ENCODE measurements at places on chromosomes 16 and 17.
A peak's percentile ranks its signal among the peaks of the same experiment; 100 is the strongest.

- DNase-seq, result no peak
Observed at GRCh38 chr17:8831234-8831849, 32.2 kb upstream of the MFSD6L start.

GRCh38 chr17:79262624-79263023 lies 188.0 kb downstream of the ENGASE start:
- DNase-seq, result no peak

DNA sequence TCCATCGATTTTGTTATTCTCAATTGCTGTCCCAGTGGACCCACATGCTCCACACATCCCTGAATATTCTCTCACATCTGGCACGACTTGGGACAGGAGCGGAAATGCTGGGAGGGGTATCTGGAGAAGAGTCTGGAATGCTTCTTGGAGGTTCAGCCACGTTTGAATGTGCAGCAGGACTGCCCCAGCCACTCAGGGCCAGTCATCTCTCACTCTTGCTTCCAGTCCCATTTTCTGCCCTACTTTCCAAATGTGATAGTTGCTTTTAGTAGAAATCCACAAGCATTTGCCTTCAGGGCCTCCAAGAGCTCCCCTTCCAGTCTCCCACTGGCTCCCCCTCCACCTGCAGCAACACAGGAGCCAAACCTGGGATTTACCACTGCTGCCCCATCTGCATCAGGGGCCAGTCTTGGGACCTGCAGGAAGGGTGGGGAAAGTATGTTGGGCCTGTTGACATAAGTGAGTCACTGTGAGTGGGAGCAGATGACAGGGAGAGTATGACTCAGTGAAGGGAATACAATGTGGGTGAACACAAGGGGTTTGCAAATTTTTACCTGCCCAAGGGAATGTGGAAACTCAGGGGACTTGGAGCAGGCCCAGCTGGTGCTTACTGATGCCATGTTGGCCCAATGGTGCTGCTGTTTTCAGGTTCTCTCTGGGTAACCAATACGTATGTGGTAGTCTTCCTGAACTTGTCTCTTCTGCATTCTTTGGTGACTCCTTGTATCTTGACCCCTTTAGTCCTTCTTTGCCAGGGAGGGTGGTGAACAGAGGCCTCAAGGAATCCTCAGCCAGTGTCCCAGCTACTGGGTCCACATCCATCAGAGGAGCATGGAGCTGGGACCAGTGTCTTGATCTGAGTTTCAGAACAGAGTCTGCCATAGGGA lies 78.8 kb upstream of the CRHR1 start:
- peak; percentile 20 for DNase-seq

GRCh38 chr16:89759746-89760340 lies 38.5 kb downstream of the ZNF276 start:
- no peak for DNase-seq

- DNase-seq, result no peak
Observed at GRCh38 chr17:20960871-20961270, 81.9 kb downstream of the USP22 start.

- DNase-seq, result no peak
Observed at GRCh38 chr16:68236137-68236825, 354 bp upstream of the ESRP2 start.

DNA sequence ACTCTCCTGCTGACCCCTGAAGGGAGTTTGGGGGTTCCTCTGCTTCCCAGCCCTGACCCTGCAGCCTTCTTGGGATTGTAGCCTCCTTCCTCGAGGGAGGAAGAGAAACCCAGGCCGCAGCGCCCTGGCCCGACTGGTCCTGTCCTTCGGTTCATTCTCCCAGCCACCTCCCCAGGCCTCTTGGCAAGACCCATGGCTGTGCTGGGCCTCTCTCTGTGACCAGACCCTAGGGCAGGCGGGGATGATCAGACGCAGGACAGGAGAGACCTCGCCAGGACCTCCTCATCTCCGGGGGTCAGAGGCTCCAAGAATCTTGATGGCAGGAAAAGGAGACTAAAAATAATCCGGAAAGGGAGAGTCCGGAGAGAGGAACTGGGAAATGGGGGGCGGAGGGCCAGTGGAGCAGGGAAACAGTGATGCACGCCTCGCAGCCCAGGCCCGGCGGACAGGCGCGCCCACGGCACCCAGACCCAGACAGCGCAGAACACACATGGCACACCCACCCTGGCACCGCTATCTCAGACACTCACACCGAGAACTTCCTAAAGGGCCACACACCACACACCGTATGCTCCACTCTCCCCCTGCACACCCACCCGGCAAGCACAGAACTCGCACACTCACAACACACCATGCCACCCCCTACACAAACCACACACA lies 1.2 kb downstream of the ARHGEF15 start:
- DNase-seq, result no peak

DNA sequence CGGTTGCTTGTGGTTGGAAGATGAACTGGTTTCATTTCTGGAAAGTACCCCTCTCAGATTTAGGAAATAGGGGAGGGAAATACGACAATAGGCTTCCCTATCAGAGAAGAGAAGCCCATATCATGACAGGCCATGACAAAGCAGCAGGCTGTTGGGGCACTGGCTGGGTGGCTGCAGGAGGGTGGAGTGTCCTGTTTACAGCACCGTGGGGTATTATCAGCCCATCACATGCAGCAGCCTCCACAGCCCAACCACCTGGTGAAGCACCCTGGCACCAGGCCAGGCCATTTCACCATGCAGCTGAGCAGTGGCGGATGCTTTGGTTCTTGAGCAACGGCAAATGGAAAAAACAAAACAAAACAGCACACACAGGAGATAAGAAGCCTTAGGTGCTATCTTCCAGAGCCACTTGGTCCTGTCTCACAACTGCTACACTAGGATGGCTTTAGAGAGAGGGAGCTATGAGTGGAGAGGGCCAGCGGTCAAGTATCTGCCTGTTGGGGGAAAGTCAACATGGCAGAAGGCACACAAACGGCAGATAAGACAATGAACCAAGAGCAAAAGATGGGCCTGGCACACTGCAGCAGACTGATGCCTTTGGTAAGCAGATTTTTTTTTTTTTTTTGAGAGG lies 24.2 kb downstream of the FAM117A start:
- DNase-seq, result peak; percentile 91

- no peak for DNase-seq
Observed at GRCh38 chr17:7673239-7673638, 14.1 kb downstream of the TP53 start.

DNA sequence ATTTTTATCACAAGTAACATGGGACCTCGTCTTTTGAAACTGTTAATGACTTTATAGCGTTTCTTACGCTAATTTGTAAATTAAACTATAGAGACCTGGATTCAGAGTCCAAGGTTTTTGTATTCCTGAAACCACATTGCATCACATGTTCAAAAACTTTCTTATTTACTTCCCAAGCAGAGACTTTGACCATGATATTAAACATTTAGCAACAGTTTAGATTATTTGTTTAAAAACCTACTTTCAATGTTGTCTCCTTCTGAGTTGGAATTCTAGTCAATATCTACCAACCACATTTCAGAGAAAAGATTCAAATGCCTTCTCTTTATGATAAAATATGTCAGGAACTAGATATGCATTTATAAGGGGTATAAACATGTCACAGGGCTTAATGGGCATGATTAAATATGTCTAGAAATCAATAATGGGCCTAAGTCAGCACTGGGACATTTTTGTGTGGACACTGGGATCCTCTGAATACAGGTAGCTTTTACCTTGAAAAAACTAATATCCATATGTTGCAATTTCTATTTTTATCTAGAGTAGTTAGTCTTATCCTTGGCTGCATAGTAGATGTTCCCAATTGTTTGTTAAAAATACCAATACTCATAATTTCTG lies 6.3 kb upstream of the APOH start:
- DNase-seq, result no peak

DNA sequence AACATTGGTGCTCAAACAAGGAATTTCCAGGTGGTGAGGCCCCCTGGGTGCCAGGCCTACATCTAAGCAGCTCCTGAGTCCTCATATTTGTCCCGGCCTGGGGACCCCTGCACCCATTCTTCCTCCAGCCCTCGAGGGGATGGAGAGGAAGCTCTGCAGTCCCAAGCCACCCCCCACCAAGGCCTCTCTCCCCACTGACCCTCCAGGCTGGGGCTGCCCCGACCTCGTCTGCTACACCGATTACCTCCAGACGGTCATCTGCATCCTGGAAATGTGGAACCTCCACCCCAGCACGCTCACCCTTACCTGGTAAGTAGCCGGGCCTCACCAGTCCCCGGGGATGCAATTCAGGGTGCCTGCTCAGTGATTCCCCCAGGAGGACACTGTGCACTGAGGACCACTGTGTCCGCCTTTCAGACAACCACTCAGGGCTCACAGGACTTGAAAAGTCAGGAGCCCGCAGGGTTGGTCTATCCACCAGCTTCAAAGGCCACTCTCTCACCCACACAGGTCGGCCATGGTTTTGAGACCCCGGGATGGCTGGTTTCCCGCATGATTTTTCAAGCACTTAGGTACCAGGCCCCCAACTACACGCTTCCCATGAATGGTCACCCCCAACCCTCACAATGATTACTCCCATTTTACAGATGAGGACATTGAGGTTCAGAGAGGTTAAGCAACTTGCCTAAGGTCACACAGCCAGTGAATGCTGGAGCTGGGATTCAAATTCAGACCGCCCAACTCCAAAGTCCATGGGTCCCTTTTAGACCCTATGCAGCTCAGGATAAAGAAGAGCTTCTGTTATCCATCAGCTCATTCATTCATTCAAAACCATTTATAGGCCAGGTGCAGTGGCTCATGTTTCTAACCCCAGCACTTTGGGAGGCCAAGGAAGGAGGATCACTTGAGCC lies 32.4 kb downstream of the IL21R start:
- DNase-seq, result no peak

DNA sequence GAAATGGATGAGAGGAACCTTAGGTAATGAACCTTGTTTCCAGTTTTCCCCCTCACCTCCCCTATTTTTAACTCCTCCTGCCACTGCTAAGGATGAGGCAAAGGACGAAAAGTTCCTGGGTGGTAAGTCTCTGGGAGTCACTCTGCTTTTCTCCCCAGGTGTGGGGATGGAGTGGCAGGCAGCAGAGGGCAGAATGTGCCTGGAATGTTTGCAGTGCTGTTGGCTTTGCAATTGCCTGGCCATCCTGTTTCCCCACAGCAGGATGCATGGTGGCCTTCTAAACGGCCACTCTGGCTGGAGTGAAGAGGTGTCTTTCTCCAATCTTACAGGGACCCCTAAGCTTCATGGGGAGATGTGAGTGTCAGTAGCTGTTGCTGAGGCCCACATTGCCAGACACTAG lies 432.5 kb upstream of the ZFHX3 start:
- no peak for DNase-seq

GRCh38 chr16:87697792-87698191 lies 68.0 kb downstream of the KLHDC4 start:
- no peak for DNase-seq

GRCh38 chr16:83272843-83273242 lies 534.9 kb upstream of the HSBP1 start:
- DNase-seq, result no peak

DNA sequence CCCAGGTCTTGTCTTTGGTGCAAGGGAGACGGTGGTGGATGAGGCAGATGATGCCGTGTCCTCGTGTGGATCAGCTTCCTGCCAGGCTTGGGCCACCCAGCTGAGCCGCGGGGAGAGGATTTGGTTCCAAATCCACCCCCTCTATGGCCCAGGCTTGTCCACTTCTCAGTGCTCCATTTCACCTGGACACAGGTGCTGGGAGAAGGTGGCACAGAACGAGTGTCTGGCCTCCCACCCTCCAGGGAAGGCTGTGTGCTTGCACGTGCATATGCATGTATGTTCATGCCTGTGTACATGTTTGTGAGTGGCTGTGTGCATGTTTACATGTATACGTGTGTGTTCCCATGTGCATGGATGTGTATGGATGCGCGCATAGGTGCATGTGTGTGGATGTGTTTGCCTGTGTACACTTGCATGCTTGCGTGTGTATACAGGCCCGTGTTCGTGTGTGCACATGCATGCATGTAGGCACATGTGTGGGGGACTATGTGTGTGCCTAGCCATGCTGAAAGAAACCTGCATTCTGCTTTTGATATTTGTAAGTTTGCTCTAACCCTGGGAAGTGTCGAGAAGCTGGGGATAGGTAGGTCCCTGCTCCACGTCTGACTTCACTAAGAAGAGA lies 196.3 kb downstream of the IRF8 start:
- DNase-seq, result no peak

DNA sequence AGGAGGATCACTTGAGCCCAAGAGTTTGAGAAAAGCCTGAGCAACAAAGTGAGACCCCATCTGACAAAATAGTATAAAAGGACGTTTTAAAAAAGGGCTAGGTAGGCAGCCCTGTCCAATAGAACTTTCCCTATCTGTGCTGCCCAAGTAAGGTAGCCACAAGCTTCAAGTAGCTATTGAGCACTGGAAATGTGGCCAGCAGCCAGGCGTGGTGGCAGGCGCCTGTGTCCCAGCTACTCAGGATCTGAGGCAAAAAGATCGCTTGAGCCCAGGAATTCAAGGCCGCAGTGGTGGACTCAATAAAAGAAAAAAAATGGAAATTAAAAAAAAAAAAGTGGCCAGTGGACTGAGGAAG lies 1.5 kb upstream of the NQO1 start:
- peak; percentile 78 for DNase-seq

GRCh38 chr16:14240219-14240843 lies 169.2 kb downstream of the MRTFB start:
- DNase-seq, result no peak

- no peak for DNase-seq
Observed at GRCh38 chr16:85637061-85637807, 24.1 kb downstream of the GSE1 start.

DNA sequence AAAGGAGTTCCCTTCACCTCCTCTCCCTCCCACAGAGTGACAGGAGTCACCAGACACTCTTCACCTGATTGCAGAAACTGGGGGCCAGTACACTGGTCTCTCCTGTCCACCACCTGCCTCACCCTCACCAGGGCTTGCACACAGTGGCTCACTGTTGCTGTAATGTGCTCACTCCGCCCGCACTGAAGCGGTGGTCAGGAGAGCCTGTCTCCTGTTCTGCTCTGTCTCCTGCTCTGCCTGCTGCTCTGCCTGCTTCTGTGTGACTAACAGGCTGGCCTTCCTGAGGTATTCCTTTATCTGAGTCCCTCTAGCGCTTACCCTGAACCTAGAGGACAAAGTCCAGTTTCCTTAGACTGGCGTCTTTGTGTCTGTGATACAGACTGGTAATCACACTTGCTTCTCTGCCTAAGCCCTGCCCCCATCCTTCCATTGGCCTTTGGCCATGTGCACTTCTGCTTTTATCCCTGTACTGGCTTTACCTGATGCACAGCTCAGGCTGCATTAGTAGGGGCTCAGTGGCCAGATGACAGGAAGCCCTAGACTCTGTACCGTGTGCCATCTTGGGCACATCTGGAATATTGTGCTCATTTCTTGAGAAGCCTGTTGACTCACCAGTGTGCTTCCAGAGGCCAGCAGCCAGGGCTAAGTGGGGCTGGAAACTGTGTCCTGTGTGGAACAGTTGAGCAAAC lies 13.3 kb downstream of the PROCA1 start:
- DNase-seq, result no peak

- no peak for DNase-seq
Observed at GRCh38 chr16:50335196-50335958, 33.4 kb downstream of the BRD7 start.

Measured in SHP77 (cell line).